ENCODE measurements at places on chromosomes 1 and 21.

DNA sequence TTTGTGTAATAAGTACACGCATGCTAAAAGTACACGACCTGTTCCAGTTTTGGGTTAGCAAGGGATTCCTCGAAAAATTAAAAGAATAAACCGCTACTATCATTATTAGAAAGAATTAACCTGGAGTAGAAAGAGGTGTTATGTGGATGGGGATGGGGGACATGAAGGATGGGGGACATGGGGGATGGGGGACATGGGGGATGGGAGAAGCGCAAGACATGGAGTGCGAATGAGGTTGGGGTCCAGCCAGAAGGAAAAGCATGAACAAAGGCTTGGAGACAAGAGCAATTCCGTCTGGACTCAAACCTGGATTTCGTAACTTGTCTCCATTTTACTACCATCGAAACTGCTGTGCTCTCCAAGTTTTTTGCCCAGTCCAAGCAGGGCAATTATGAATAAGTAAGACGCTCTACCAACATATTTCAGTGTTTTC, 591 bp upstream of the KDM1A start:
- DNase-seq, result no peak

GRCh38 chr1:192600275-192600674, 24.7 kb downstream of the RGS1 start:
- DNase-seq, result no peak

- DNase-seq, result no peak
These were observed 54.4 kb upstream of the EDN2 start for GRCh38 chr1:41538741-41539417.

GRCh38 chr1:81760477-81761097, 40.1 kb upstream of the ADGRL2 start:
- DNase-seq, result no peak

DNA sequence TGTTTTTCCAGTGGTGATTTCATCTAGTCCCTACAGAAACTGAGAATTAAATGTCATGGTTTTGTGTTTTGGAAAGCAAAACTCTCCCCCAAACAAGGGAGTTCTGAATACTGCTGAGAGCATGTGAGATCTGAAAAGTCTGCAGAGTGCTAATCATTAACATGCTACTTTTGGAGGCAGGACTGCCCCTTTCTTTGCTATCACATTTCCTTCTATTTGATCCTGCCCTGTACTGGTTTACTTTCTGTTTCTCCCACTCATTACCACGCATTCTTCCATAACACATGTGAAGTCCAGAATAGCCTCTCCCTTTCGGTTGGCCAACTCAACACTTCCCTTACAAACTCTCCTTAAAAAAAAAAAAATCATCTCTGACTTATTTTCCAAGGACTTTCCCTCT, 63.6 kb downstream of the GADD45A start:
- peak; percentile 43 for DNase-seq

- no peak for DNase-seq
These were observed 22.0 kb downstream of the LRRC42 start for GRCh38 chr1:53968125-53968513.

DNA sequence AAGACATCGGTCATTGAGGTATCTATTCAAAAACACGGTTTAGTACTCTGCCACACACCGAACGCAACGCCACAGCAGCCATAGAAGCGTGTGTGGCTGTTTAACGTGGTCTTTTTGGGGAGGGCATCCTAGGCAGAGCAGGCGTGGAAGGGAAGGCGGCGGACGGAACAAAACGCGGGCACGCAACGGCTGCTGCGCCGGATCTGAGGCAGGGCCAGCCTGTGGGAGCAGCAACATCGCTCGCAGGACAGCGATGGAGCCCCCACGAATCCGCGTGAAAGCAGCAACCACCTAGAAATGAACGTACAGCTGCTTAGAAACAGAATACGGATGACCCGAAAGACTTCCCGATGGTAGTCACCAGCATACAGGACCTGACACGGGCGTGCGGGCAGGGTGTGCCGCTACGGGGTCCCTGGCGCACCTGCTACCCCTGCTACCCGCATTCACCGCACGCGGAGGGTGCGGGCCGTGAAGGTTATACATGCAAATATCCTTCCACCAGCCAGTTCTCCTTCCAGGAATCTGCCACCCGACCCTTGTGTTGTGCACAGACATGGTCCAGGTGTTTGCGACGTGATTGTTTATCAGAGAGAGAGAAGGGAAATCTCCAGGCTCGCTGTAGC, 114.4 kb upstream of the COL6A1 start:
- DNase-seq, result no peak

- DNase-seq, result no peak
These were observed 51.8 kb upstream of the FAM89A start for GRCh38 chr1:231091831-231092301.

Measured in right kidney (tissue), 9 donors.